CD4-positive, alpha-beta T cell treated with Interferon gamma for 1 hour (primary cell): ENCODE measurements at places on chromosomes 16 and 17.
A peak's percentile ranks its signal among the peaks of the same experiment; 100 is the strongest.

- no peak for DNase-seq
Observed at GRCh38 chr16:87178177-87178863, 138.9 kb downstream of the C16orf95 start.

DNA sequence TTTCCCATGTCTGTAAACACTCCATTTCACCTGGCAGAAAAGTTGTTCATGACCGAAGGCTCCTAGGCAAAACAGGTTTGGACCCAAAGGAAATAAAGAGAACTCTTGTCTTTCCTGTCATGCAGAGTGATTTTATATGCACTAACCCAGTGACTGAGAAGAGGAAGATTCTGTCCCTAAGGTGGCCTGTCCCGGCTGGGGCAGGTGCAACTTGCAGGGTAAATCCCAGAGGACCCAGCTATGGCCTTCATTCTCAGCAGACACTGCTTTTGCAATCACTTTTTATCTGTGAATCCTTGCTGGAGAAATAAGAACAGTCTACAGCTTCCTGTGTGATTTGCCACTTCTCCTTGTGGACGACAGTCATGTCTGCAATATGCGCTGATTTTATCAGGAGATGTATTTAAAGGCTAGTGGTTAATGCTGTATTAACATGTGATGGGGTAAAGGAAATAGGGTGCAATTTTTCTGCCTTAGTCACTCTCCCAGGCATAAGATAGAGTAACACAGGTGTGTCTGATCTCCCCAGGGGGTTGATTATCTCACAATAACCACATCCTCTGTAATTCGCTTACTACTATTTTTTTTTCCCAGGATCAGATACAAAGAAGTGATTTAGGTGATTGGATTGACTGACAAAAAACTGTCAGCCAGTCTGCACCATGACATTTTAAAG is 696.8 kb upstream of the SOX9 start:
- DNase-seq = no peak

- DNase-seq = no peak
Observed at GRCh38 chr16:75087375-75087979, 29.1 kb downstream of the LDHD start.

DNA sequence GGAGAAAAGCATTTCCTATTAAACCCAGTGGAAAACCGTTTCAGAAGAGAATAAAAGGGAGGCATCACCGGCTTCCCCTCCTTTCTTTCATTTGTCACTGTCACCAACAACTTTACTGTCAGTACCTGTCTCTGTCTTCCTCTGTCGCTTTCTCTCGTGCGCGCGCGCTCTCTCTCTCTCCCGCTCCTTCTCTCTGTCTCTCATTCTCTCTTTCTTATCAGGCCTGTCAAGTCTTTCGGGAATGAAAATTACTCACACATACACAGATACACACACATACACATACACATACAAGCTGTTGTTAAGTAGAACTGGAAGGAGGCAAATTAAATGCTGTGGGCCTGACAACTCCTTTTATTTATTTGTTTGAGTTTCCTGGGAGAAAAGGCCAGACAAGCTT is 17.6 kb downstream of the MYOCD start:
- DNase-seq = no peak

GRCh38 chr16:57004387-57005250 is 15.3 kb downstream of the NLRC5 start:
- DNase-seq = no peak

DNA sequence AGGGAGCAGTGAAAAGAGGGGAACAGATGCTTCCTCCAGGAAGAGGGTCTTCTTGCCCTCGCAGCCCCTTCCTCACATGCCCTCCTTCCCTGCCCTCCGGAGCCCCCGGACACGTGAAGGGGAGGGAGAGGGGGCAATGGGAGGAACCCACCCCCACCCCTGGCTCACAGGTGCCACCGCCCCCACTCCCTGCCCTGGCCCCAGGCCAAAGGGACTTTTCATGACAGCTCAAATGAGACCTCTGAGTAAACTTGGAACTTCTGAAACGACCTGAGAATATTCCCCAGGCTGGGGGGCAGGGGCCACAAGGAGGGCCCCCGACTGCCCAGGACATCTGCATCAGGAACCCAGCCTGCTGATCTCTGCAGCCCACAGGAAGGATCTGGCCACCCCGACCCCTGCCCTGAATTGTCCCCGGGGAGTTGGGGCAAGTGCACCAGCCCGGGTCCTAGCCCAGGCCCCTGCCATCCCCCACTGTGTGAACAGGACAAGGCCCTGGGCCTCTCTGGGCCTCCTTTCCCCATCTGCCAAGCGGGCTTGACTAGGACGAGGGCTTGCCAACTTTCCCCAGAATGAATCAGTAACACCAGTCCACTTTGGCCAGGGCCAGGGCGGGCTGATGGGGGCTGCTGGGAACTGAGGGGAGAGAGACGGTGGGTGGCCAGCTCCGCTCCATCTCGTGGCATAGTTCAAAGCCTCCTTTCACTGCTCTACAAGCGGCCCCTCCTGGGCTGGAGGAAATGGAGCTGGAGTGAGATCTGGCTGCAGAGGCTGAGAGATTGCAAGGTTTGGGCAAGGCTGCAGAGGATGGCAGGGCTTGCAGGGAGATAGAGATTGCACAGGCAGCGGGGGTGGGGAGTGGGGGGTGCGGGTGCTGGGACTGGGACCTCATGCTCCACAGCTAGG is 3.8 kb downstream of the IL21R start:
- no peak for DNase-seq

DNA sequence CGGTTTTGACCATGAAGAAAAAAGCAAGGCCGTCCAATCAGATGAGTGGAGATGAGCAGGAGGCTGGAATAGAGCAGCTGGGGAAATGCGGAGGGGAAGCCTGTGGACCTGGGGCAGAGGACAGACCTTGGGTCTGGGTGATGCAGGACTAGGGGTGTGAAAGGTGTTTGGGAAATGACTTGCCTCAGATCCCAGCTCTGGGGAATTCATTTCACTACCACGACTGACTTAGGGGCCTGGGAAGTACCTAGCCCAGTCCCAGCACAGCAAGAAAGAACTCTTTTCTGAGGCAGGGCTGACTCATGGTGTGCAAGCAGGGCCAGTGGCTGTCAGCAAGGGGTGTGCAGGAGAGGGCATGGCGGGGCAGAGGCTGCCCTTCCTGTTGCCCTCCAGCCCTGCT is 14.8 kb downstream of the DNAI2 start:
- DNase-seq = no peak

DNA sequence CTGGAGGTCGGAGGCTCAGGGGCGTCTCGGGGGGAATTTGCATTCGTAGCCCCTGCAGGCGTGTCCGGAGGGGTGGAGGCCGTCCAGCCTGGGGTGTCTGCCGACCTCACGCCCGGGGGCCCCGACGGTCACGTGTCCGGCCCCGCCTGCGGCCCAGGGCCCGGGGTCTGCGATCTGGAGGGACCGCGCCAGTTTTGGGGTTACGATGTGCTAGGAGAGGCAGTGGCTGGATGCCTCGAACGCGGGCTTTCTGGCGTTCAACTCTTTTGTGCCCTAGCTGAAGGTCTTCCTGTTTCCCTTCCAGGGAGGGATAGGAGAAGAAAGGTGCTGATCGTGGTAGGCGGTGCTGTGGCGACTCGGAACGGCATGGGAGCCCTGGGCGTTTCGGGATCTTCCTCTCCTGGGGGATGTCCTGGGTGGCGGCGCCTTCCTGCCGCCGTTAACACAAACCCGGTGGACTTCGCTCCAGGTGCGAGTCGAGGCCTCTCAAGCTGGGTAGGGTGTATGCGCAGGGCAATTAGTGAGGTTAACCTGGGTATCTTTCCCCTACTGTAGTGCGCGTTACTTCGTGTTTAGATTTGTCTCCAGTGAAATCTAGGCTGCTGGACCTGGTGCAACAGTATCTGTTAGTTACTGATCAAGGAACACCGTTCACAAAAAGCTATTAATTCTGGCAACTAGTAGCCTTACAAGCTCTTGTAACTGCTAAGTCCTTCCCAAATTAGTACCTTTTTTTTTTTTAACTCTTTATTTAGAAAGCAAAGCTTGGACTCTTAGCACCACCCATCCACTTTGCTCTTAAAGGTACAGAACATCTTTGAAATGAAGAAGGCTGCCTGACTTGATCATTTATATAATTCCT is 1.3 kb downstream of the AKAP1 start:
- DNase-seq = no peak

GRCh38 chr17:2593821-2594721 is 617 bp downstream of the PAFAH1B1 start:
- peak; percentile 79 for DNase-seq

- no peak for DNase-seq
Observed at GRCh38 chr17:64190472-64190871, 60.5 kb upstream of the ERN1 start.

- DNase-seq = no peak
Observed at GRCh38 chr16:1950047-1950446, 4.4 kb downstream of the RPL3L start.

DNA sequence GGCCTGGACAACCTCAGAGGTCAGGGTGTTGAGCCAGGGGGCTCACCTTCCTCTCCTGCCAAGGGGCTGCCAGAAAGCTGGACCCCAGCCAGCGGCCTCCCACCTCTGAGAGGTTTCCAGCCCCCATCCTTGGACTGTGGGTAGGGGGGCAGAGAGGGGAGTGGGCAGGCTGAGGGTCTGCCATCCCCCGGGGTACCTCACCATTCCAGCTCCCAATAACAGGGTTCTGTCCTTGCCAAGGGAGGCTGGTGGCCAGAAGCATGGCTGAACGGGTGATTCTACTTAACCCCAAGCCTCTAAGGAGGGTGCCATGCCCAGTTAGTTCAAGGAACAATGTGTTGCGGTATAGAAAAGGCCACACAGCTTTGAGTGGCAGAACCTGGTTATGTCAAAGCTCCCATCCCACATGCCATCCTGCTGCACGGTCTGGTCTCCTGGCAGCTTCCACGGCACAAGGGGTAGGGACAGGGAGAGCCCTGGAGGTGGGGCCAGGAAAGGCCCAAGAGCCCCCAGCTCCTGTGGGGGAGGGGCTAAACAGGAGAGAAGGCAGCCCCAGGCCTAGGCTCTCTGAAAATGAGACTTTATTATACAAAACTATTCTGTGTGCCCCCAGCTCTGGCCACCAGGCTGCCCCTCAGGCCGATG is 19.8 kb downstream of the B9D1 start:
- DNase-seq = no peak

DNA sequence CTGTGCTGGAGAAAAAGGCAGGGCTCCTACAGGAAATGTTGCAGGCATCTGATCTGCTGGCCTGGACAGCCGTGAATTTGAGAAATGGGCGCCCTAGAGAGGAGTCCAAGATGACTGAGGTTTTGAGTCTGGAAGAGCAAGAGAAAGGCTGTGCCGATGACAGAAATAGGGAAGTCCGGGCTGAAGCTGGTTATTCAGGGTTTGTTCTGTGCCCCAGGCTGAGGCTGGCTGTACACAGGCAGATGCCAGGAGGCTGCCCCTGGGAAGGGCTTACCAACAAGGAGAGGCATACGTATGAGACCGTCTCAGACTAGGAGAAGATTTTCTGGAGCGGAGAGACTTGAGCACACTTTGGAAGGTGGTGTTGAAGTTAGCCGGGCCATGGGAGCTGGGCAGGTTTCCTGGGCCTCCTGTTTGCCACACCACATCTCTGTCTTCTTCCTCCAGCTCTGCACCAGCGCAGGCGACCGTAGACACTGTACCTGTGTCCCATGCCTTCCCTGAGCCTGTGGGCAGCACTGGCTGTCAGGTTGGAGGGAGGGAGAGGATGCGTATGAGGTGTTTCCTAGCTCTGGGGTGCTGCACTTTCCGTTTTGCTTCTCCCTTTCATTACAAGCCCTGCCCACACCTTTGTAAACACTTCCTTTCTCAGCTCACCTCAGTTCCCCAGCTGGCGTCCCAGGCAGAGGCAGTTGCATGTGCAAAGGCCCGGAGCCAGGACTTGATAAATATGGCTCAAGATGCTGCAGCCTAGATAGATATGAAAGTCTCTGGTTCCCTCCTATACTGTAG is 80.8 kb downstream of the SPECC1 start:
- DNase-seq = no peak

GRCh38 chr16:67942510-67943255 is 1.2 kb downstream of the LCAT start:
- DNase-seq = no peak

DNA sequence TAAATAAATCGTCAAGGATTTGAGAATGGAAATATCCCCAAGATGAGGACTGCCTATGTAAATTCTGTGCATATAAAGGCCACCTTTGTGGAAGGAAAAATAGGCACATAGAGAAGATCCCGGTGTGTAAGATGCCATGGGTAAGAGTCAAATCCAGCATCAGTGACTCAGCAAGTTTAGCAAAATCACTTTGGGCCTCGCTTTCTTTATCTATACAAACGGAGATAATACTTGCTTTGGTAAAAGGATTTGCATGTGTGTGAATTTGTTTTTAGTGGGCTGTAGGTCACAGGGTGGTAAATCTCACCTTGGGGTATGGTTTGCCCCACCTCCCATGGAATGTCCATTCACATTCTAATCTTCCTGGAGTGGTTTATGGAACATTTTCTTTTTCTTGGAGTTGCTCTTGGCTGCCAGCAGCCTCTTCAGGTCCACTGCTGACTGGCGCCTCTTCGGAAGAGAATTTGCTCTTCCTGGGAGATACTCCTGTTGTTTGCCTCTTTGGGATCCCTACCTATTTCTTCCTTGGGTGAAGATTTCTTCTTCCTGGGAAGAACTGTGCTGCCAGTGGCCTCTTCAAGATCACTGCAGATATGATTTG is 587.6 kb downstream of the CDH11 start:
- DNase-seq = no peak

DNA sequence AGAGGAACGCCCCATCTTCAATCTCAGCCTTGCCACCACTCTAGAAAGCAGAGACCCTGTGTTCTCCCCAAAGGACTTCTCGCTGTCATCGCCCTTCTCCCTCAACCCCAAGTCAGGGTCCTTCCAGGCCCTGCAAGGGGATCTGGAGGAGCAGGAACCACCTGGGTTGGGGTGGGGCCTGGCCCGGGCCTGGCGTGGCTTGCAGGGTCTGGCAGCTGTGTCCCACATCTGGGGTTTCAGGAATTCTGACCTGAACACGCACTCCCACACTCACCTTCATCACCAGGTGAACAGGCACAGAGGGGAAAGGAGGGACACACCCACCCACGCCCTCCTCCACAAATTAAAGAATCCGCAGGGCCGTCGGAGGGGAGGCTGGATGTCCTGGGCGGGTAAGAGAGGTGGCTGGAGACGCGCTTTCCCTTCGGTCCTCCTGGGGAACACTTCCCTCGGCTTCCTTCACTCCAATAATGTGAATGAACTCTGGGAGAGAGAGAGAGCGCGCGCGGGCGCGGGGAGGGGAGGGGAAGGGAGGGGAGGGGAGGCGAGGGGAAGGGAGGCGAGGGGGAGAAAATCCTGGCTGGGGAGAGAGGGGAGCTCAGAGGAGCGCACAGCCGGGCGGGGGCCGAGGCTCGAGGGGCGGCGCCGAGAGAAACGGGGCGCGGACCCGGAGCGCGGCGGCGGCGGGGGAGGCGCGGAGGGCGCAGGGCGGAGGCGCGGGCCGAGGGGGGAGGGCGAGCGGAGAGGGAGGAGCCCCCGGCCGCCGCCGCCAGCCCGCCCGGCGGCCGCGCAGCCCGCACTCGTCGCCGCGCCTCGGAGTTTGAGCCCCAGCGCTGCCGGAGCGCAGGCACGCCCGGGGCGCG is at the start of gene CACNG4:
CACNG4 (plus strand) TSS at position 799 of the 863 bp plus-strand sequence. CDS start 205 bp downstream, outside the sequence.
- DNase-seq = no peak

GRCh38 chr16:47947723-47948122 is 208.1 kb downstream of the ABCC12 start:
- no peak for DNase-seq

- DNase-seq = no peak
Observed at GRCh38 chr16:51508490-51509212, 357.6 kb upstream of the SALL1 start.

- DNase-seq = no peak
Observed at GRCh38 chr17:7916808-7917207, 719 bp upstream of the RNF227 start.

GRCh38 chr16:74975591-74975990 is 9.3 kb downstream of the WDR59 start:
- DNase-seq = no peak
